ENCODE measurements at places on chromosomes 7 and 10.

DNA sequence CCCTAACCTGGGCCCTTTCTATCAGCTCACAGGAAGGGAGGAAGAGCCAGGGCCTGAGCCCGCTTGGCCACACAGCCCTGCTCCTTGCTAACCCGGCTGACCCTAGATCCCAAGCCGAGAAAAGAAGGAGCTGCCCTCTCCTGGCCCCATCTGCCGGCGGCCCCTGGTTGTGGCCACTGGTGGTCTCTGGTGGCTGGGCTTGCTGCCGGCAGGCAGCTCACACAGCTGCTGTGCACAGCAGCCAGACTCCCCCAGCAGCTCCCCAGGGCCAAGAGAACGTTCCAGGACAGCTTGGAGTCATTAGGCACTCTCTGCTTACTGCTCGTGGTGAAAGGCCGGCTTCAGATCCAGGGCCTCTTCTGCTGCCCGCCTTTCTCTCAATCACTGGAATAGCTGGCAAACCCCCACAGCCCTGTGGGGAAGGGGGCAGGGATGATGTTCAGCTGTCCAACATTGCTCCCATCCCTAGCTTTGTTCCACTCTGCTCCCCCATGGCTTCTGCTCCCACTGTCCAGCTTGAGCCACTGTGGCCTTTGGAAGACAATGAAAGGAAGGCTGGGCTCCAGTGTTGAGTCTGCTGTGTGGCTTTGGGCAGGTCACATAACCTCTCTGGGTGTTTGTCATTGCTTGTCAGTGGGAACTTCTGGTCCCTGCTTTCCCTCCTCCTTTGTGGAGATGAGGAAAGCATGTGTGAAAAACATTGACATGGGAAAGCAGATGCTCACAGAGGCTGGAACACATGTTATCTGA, 35.4 kb upstream of the COL13A1 start:
- DNase-seq: no peak

DNA sequence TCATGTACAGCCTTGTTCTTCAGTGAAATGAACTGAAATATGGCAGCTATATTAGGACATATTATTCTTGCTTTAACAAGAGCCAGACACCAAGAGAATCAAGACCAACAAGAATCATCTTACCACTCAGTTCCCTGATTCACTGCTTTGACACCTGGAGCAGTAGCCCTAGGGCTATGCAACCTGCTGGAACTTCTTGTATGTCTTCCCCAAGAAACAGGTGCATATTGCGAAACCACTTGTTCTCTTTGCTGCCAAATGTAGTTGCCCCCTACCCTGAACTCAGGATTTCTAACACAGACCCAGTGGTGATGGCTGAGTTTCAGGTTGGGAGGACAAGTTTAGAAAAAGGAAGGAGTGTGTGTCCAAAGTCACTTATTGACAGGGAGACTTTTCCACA, 46.1 kb downstream of the WIPF3 start:
- no peak for DNase-seq

- DNase-seq: no peak
Measured at GRCh38 chr7:54476609-54477008, 65.6 kb upstream of the VSTM2A start.

DNA sequence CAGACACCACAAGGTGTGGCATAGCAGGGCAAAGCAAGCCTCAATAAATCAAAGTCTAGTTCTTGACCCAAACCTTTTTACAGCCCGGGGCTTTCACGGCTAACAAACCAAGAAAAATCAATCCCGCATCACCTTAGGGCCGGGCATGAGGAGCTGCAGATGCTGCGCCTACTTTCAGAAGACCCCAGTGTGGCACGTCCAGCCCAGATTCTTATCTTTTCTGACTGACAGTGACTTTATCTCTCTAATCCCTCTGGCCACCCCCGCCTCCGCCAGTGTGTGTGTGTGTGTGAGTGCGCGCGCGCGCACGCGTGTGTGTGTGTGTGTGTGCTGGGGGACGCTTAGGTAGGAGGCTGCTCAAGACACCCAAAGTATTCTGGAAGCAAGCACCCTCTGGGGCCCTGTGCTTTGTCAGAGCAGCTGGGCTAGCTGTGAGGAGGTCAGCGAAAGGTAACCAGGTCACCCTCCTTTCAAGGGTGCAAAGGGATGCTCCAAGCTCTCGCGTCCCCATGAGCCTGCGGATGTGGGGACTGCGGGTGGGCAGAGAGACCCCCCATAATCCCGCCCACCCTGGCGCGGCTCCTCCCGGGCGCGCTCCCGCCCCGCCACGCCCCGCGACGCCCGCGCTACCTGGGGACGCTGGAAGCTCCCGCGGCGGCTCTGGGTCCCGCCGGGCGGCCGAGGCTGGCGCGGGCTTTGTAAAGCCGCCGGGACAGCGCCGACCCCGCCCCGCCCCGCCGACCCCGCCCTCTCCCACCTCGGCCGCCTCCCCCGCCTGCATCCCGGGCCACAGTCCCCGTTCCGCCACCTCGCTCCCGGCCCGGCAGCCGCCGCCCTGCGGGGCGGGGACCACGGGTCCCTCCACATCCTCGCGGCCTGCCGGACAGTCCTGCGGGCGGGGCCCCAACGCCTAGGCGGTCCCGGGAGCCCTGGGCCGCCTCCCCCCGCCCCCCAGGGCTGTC, 57.1 kb upstream of the RHOBTB1 start:
- DNase-seq: no peak

GRCh38 chr10:128071417-128071782, 54.8 kb downstream of the MKI67 start:
- DNase-seq: no peak

DNA sequence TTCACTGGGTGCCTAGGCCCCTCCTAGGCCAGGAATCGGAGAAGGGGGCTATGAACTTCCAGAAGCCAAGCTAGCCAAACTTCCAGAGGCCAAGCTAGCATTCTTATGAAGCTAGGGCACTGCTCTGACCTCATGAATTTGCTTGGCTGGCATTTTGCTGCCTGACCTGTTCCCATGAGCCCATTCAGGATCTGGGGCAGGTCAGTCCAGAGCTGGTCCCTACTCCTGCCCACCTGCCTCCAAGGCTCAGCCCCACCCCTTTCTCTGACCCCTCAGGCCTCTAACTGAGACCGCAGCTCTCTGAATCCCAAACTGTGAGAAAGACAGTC, 1.3 kb upstream of the PPIF start:
- DNase-seq: no peak

- no peak for DNase-seq
Measured at GRCh38 chr7:23222439-23223030, 24.0 kb upstream of the GPNMB start.

GRCh38 chr10:77544617-77545016, 93.0 kb downstream of the KCNMA1 start:
- DNase-seq: no peak

GRCh38 chr10:51000976-51001375, 73.3 kb upstream of the PRKG1 start:
- no peak for DNase-seq

DNA sequence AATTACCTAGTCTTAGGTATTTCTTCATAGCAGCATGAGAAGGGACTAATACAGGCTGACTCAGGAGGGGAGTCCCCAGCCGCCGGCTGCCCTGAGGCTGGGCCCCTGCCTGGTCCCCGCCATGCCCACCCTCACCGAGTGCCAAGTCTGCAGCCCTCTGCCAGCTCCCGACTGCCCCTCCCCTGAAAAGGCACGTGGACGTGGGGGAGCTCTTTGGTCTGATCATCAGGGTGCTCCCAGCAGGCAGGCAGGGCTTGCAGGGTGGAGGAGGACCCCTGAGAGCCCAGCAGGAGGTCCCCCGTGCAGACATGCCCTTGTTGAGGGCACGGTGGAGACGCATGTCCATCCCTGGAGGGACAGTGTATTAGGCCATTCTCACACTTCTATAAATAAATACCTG, 110.9 kb downstream of the UNCX start:
- DNase-seq: no peak

- DNase-seq: no peak
Measured at GRCh38 chr10:90317172-90317571, 540.7 kb downstream of the HTR7 start.

DNA sequence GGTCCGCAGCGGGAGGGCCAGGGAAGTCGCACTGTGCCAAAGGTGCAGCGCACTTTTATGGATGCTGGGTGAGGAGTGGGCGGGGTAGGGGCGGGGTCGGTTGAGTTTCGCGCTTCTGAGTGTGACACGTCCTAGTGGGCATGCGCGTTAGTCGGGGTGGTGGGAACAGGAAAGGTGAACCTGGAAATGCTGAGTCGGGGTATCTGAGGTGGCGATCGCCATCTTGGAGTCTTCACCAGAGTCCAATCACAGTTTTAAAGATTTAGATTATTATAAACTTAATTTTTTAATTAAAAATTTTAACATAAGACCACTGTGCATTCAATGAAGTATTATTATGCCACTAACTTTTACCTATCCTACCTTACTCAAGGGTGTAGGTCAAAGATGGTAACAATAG, 45.7 kb downstream of the ZNF138 start:
- no peak for DNase-seq
